ENCODE measurements at places on chromosomes 1 and 21.

DNA sequence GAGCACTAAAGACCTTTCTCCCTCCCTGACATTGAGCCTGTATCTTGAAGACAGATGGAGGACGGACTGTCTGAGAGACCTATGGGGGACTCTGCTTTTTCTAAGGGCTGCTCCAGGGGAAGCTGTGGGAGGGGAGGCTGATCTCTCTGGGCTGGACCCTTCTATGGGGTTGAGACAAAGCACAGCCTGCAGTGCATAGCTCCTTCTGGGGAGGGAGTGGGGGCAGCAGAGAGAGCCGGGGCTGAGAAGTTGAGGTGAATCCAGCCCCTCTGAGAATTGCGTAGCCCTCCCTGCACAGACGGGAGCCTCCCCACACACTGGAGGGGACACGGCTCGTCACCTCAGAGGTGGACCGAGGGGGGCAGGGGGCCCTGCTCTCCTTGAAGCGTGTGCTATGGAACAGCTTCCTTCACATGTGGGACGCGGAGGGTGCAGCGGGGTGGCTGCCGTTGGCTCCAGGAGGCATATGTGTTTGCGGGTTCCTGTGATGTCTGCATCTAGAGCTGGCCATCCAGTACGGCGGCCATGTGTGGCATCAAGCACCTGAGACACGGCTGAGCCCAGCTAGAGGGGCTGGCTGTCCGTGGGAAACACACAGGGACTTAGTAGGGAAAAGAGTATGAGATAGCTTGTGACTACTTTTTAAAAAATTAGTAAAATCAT is 299.1 kb downstream of the CAMTA1 start:
- peak; percentile 20 for DNase-seq

DNA sequence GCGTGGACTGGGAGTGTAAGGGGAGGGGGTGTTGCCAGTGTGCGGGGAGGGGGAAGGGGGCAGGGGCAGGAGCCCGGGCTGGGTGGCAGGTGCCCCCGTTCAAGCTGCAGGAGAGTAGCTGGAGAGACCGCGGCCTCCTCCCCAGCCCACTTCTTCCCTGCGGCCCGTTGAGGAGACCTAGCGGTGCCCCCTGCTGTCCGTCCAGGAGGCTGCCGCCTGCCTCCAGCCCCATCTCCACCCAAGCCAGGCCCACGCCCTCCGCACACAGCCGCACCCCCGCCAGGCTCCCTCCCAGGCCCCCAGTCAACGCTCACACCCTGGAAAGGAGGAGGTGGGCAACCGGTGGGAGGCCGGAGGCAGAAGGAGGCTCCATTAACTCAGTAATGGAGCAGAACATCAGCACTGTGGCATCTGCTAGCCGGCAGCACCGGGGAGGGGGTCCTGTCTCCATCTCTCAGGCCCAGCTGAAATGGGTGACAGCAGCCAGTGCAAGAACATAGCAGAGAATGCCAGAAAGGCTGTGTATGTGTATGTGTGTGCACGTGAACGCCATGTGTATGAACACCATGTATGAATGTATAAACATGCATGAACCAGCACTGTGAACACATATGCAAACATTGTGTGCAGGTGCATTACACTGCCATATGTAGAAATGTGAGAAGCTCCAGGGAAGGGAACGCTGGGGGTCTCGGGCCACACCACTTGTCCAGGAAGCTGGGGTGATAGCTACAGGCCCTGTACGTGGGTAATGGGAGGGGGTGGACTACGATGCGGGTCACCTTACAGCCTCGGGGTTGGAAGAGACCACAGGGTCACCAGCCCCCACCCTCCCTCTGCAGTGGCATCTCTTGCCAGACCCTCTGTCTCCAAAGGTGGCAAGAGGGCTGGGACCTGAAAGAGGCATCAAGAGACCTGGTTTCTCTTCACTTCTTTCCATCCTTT is 84.6 kb downstream of the SYT2 start:
- DNase-seq: peak; percentile 98

DNA sequence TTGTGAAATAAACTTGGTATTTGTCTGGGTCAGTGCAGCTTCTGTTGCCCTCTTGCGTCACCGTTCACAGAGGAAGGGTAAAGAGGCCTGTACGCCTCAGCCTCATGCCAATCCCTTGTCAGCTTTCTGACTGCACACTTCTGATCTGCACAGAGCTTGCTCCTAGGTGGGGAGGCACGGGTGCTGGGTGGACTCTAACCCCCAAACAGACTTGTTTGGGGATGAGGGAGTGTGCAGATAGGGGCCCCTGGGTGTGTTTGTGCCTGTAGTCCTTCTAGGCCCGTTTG is 803 bp upstream of the B4GALT2 start:
- DNase-seq: no peak

- no peak for DNase-seq
These were observed 99.0 kb upstream of the C1orf105 start for GRCh38 chr1:172321451-172321850.

DNA sequence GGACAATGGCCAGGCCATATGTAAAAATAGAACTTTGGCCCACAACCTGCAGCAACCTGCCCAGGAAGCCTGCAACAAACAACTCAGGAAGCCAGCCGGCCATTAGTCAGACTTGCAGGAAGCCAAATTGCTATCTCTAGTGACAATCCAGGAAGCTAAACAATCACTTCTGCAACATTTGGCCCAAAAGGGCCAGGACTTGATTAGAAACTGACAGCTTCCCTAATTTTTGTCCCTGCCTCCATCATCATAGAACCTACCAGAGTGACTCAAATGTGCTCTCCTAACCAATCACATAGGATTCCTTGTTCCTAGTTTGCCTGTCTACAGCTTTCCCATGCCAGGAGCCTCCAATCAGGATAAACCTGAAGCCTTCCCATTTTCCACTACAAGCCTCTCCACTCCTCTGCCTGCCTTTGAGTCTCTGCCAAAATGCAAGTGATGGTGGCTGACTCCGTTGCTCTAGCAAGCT is 639.3 kb downstream of the PTPRU start:
- DNase-seq: no peak

DNA sequence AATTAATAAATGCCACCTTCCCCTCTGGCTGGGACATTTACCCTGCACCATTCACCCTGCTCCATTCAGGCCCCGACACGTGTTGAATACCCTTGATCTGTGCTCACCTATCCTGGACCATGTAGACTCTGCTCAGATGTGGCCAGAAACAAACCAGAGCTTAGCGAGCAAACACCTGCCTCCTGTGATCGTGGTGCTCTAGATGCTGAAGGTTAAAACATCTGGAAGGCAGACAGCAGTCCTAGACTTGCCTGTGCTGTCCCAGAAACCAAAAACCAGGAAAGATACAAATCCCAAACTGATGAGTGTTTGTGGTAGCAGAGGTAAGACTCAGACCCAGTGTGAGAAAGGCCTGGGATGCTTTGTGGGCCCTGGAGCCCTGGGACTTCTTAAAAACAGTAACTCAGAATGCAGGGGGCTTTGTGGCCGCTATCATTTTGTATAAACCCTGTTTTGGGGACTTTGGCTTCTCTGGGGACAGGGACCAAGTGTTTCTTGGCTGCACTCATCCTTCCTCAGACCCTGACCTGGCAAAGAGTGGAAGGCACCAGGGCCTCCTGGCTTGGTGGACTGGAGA is 99.6 kb downstream of the DMRTB1 start:
- no peak for DNase-seq

All from WERI-Rb-1 (cell line).